ENCODE measurements at places on chromosomes 3 and 15.
A peak's percentile ranks its signal among the peaks of the same experiment; 100 is the strongest.

- no peak for DNase-seq
Observed at GRCh38 chr3:129033633-129034321, 26.8 kb upstream of the GP9 start.

DNA sequence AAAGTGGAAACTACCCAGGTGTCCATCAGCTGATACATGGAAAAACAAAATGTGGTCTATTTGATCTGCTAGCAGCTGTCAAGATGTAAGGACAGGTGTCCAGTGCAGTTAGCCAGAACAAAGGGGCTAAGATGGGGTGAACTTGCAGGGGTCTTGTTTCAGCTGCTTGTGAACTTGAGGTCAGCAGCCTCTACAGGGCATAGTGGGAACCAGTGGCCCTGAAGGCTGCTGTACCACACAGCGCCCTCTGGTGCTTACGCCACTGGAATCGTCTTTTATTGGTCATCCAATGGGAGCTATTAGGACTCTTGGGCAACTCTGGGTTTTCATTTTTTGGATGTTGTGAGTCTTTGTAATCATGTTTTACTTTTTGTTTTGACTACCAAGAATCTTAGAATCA, 62.2 kb upstream of the CTSH start:
- peak; percentile 89 for DNase-seq

- no peak for DNase-seq
Observed at GRCh38 chr3:131221731-131222130, 159.8 kb upstream of the NUDT16 start.

- DNase-seq = no peak
Observed at GRCh38 chr3:173096140-173096539, 44.9 kb downstream of the SPATA16 start.

DNA sequence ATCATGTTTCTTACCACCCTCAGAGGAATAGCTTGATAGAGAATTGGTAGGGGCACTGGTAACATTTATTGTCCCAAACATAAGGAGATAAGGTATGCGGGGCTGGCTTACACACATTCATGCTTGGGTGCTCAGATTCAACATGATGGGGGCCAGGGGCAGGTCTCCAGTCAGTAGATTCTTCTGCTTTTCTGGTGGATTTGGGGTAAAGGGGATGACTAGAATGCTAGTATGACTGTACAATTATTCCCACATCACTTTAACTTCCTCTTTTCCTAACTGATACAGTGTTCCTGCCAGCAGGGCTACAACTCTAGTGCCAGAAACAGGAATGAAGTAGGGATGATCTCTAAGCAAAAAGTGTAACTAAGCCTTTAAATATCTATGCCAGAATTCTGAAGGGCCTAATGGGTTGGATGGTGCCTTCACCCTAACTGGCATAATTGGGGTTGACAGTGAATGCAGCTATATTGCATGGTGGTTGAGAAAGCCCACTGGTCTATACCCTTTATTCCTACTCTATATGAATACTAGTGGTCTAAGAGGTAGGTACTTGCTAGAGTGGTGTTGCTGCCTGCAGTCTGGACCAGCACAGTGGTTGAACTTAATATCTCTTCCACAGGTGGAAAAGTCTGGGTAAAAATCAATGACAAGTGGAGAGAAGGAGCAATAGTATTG, 117.4 kb downstream of the IL12A start:
- DNase-seq = no peak

GRCh38 chr3:28267984-28268849, 26.8 kb downstream of the CMC1 start:
- DNase-seq = peak; percentile 2

Measured in SK-MEL-5 (cell line).